Astrocyte of the hippocampus (primary cell): ENCODE measurements at places on chromosomes 11 and 22.

DNA sequence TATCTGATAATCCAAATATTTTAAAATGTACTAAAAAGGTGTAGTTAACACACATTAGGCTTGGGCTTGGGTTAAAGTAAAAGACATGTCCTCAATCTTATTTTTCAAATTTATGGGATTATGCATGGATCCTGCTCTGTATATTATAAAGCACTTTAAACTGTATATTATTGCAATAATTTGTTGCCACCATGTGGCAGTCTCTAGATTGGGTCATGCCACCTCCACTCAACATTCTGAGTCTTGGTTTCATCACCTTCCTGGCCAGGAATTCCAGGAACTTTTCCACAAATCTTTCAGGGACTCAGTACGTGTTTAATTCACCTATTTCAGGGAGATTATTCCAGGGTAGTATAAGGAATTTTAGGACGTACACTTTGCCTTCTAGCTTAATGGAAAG is 695.5 kb downstream of the FAM181B start:
- DNase-seq: no peak

DNA sequence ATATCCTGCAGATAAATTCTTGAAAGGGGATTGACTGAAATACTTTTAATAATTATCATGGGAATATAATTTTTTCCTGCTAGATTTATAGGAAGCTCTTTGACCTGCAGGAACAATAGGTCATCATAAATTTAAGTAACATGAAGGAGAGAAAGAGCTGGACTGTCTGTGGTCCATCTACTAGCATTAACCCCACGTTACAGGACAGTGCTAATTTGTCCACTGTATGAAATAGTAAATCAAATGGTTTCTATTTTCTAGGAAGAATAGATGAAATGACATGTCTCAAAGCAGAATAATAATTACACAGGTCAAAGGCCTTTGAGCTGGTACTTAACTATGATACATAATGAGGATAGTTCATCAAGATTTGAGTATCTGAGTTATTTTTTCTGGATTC is 825.4 kb upstream of the CNTN5 start:
- DNase-seq: no peak

- DNase-seq: peak; percentile 70
These were observed 24.1 kb upstream of the CDC42EP2 start for GRCh38 chr11:65290448-65291165.

- DNase-seq: no peak
These were observed 147.9 kb upstream of the CADM1 start for GRCh38 chr11:115652094-115652493.

DNA sequence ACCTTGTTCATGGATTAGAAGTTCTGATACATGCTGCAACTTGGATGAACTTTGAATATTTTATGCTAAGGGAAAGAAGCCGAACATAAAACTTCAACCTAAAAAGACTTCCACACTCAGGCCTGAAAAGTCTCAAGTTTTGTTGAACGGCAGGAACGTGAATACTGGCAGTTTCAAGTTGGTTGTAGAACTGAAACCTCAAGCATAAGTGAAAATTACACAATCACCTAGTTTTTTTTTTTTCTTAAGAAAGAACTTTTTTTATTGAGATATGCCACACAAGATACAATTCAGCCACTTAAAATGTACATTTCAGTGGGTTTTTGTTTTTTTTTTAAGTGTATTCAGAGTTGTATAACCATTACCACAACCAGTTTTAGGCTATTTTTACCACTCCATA is 50.8 kb upstream of the ADORA2A start:
- no peak for DNase-seq

GRCh38 chr11:19766206-19766605 is 53.6 kb downstream of the NAV2 start:
- DNase-seq: peak; percentile 35
